ENCODE measurements at places on chromosomes 11 and 22.
A peak's percentile ranks its signal among the peaks of the same experiment; 100 is the strongest.

GRCh38 chr11:64415996-64416728 is 57.2 kb downstream of the RPS6KA4 start:
- peaks cover 2% of the 10 kb centered on the region for H3K4me1 ChIP-seq
- no peak for DNase-seq
- H3K36me3 ChIP-seq, result peaks cover 2% of the 10 kb centered on the region
- H3K4me3 ChIP-seq, result no peak overlapping the region
- peaks cover 2% of the 10 kb centered on the region for H3K27me3 ChIP-seq

DNA sequence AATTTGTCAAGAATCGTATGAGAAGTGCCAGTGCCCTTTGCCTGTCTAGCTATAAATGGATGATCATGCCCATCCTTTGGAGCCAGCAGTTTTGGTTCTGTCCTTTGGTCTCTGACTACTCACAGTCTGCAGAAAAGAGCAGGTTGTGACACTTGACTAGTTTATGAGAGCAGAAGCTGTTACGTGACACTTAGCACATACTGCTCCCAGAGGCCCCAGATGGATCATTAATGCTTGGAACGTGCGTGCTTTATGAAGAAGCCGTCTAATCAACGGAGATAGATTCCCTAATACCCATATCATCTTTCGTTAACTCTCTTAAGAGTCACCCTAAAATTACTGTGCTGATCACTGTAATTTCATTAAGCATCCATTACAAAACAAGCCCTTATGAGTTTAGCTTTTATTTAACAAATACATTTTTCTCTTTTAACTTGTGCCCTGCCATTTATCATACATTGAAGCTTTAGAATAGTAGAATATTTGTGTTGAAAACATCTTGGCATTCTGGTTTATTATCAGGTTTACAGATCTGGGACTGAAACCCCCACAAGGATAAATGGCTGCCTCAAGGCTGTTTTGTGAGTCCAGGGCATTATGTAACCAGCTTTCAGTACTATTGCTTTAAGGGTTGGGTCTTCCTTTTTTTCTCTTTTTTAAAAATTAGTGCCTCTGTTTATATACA is 47.0 kb upstream of the ADORA2A start:
- peaks cover 21% of the 10 kb centered on the region for H3K36me3 ChIP-seq
- H3K27me3 ChIP-seq, result no peaks in the 10 kb centered on the region
- DNase-seq, result no peak
- no peaks in the 10 kb centered on the region for H3K4me1 ChIP-seq

- H3K4me1 ChIP-seq, result no peaks in the 10 kb centered on the region
- no peak for DNase-seq
- H3K4me3 ChIP-seq, result no peak overlapping the region
- H3K27me3 ChIP-seq, result no peaks in the 10 kb centered on the region
- no peaks in the 10 kb centered on the region for H3K36me3 ChIP-seq
These were observed 131.9 kb upstream of the NARS2 start for GRCh38 chr11:78706551-78706950.

DNA sequence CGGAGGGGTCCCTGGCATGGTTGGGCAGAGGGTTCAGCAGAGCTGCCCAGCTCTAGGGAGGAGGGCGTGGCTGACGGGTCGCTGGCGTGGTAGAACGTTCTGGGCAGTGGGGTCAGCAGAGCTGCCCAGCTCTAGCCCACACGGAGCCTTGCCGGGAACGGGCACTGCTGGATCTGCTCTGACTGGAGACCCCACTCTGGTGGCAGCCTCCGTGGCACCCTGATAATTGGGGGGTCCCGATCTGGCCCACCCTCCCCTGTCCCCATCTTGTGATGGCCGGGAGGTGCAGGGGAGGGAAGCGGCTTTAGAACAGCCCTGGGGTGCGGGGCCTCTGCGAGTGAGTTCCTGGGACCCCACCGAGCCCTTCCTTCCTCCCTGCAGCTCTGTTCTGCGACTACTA is 21.9 kb downstream of the MUC5AC start:
- no peaks in the 10 kb centered on the region for H3K36me3 ChIP-seq
- peak; percentile 77 for DNase-seq
- H3K27me3 ChIP-seq, result peaks cover 2% of the 10 kb centered on the region
- no peak overlapping the region for H3K4me3 ChIP-seq
- no peaks in the 10 kb centered on the region for H3K4me1 ChIP-seq
- H3K27ac ChIP-seq, result no peak overlapping the region

DNA sequence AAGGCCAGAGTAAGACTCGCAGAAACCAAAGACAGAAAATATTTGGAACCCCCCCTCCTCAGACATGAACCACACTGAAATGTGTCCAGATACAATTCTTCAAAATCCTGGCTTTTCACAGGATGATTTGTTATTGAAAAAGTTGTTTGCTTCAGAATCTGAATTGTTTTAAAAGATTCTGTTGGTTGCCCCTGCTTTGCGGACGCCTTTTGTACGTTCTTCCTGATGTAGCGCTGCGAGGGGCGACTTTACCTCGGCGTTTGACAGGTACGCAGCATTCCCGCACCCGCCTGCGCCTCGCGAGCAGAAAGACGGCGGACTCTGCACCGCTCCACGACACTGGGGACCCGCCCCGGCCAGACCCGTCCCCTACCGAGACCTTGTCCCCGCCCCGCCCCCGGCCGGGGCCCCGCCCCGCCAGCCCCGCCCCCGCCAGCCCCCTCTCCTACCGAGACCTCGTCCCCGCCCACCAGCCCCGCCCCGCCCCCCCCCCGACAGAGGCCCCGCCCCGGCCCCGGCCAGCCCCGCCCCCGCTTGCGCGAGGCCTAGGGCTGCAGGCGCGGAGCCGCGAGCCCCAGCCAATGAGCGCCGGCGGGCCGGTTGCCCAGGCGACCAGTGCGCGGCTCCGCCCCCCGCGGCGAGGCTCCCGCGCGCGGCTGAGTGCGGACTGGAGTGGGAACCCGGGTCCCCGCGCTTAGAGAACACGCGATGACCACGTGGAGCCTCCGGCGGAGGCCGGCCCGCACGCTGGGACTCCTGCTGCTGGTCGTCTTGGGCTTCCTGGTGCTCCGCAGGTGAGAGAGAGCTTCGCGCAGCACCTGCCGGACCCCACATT is at the start of gene GLB1L2:
Gene GLB1L2 (plus strand): TSS at position 635 of the 835 bp plus-strand sequence. CDS start 74 bp downstream, at position 709.
- peaks cover 12% of the 10 kb centered on the region for H3K4me1 ChIP-seq
- H3K27me3 ChIP-seq, result peaks cover 59% of the 10 kb centered on the region
- no peak for DNase-seq
- H3K4me3 ChIP-seq, result peak within 1 kb of the TSS; percentile 72
- no peak within 1 kb of the TSS for H3K27ac ChIP-seq
- peaks cover 3% of the 10 kb centered on the region for H3K36me3 ChIP-seq

- no peak overlapping the region for H3K4me3 ChIP-seq
- DNase-seq, result no peak
- no peaks in the 10 kb centered on the region for H3K27me3 ChIP-seq
- H3K36me3 ChIP-seq, result peaks cover 5% of the 10 kb centered on the region
- H3K4me1 ChIP-seq, result peaks cover 15% of the 10 kb centered on the region
These were observed 429.0 kb downstream of the MIAT start for GRCh38 chr22:27086080-27087044.

DNA sequence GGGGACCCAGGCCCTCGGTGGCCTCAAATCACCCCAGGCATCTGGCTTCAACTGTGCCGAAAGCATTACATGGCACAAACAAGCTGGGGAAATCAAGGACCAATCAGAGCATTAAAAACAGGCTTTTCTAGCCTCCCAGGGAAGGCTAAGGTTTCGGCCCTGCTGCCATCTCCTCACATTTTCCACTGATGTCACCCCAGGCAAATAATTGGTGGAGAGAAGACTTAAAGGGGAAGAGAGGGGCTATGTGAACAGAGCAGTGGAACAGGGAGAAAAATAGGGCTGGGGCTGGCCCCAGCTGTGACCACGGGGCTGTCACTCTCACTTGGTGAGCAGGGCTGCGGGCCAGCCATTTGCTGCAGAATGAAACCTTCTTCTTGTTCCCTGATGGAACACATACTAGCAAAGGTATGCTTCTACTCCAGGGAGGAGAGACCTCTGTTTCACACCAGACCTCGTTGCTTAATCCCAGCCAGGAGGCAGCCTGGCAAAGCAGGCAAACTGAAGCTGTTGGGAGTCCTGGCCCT is 581.3 kb downstream of the SOX6 start:
- DNase-seq, result no peak
- no peaks in the 10 kb centered on the region for H3K36me3 ChIP-seq
- peak overlapping the region; percentile 85 for H3K27ac ChIP-seq
- H3K4me3 ChIP-seq, result no peak overlapping the region
- H3K4me1 ChIP-seq, result peaks cover 63% of the 10 kb centered on the region

- no peaks in the 10 kb centered on the region for H3K4me1 ChIP-seq
- H3K4me3 ChIP-seq, result no peak overlapping the region
- H3K36me3 ChIP-seq, result no peaks in the 10 kb centered on the region
- H3K27me3 ChIP-seq, result peaks cover 45% of the 10 kb centered on the region
- no peak overlapping the region for H3K27ac ChIP-seq
These were observed 7.1 kb downstream of the SLC1A2 start for GRCh38 chr11:35412285-35412684.

GRCh38 chr11:112806876-112807275 is 154.3 kb upstream of the NCAM1 start:
- no peak overlapping the region for H3K27ac ChIP-seq
- no peaks in the 10 kb centered on the region for H3K36me3 ChIP-seq
- no peak for DNase-seq
- no peaks in the 10 kb centered on the region for H3K4me1 ChIP-seq
